ENCODE measurements at places on chromosomes 4 and X.

- no peak for DNase-seq
Observed at GRCh38 chrX:44267116-44267515, 76.4 kb downstream of the EFHC2 start.

DNA sequence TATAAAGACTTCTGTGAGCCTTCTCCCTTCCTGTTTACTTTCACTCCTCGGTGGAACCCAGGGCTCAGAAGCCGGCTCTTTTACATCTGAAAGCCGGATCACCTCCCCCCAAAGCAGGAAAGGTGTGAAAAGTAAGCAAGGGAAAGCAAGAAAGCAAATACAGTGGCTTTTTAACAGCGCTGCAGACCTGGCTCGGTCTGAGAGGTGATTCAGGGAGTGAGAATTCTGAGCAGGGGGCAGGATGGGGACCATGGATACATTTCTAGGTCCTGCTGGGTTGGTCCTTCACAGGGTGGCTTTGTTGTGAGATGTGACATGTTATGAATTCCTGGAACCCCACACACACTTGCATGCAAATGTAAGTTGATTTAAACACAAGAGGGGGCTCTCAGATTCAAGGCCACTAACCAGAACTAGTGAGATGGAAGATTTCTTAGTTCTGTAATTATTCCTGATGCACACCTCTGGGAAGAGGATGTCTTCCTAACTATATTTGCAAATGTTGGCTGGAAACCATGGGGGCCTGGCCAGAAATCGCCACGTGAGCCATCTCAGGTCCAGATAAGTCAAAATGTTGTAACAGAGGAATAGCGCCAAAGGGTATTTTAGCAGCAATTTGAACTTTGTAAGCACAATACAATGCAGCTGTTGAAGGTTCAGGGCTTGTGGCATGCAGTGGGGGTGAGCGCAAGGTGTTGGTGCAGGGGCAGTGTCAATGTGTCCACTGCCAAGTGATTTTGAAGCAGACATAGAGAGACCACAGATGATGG, 670.1 kb upstream of the LCORL start:
- DNase-seq, result no peak

- no peak for DNase-seq
Observed at GRCh38 chr4:94304365-94304971, 38.2 kb downstream of the HPGDS start.

- no peak for DNase-seq
Observed at GRCh38 chr4:189285377-189285776, 655.3 kb upstream of the FRG1 start.

GRCh38 chr4:6290769-6291547, 21.3 kb downstream of the WFS1 start:
- no peak for DNase-seq

DNA sequence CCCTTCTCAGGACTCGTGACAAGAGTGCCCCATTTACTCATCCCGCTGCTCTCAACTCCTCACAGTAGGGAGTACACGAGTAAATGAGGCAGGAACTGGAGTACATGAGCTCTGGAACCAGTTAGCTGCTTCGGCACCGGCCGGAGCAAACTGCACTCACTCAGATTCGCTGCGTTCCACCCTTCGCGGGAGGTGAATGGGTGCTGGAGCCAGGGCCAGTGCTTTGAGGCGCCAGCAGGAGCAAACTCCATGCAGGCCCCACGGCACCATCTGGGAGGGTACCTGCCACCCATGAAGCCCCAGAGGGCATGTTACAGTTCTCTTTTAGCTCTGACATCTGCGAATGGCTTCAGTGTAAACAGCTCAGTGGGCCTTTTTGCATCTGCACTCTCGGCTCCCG, 315.5 kb upstream of the GK2 start:
- no peak for DNase-seq

DNA sequence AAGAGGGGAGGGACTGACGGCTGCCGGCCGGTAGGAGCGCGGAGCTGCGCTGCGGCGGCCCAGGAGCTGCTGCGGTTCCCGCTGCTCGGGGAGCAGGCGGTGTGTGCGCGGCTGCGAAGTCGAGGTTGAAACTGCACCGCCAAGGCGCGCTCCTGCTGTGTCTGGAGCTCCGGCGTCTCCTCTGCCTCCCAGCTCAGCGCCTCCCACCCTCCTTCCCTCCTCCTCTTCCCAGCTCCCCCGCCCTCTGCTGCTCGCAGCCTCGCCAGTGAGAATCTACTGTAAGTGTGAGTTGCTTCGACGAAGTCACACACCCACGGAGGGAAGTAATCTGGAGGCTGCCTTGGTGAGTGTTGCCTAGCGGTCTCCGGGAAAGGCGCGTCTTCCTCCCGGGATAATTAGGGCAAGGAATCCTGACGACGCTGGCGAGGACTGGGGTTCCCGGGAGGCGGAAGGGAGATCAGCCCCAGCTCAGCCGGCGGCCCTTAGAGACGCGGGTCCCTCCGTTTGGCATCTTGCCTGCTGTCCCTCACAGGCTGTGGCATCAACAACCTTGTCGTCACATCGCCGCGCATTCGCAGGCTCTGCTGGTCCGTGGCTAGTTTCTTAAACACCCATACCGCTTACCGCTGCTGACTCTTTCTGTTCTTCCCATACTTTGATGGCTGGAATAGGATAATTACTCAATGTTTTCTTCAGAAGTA, at the start of gene EPHA5:
Gene EPHA5, minus strand, starts transcription at position 159 of the 701 bp plus-strand sequence. CDS start 747 bp downstream, outside the sequence.
- no peak for DNase-seq

DNA sequence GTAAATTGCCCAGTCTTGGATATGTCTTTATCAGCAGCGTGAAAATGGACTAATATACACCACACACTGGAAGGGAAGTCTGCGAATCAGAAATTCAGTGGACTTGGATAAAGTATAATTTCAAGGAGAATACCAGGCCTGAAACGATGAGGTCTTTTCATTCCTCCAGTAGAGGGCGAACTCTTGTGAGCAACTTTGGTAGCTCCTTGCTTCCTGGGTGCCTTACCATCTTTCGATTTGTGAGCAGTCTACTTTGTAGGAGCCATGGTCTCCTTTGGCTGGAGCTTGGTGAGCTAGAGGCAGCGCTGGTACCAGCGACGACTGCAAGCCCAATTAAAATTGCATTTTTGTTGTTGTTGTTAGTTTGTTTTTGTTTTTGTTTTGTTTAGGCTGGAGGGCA, 791.9 kb downstream of the FAT4 start:
- no peak for DNase-seq

DNA sequence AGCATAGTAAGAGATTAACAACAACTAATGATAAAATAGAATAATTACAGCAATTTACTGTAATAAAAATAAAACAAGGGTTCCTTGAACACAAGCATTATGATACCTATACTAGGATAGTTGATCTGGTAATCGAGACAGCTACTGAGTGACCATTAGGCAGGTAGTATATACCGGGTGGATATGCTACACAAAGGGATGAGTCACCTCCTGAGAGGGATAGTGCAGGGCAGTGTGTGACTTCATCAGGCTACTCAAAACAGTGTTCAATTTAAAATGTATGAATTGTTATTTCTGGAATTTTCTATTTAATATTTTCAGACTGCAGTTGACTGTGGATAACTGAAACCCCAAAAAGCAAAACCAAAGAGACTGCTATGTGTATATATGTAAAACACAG, 9.7 kb upstream of the ANTXR2 start:
- no peak for DNase-seq

GRCh38 chr4:88447371-88448095, 9.4 kb upstream of the HERC5 start:
- DNase-seq, result no peak

DNA sequence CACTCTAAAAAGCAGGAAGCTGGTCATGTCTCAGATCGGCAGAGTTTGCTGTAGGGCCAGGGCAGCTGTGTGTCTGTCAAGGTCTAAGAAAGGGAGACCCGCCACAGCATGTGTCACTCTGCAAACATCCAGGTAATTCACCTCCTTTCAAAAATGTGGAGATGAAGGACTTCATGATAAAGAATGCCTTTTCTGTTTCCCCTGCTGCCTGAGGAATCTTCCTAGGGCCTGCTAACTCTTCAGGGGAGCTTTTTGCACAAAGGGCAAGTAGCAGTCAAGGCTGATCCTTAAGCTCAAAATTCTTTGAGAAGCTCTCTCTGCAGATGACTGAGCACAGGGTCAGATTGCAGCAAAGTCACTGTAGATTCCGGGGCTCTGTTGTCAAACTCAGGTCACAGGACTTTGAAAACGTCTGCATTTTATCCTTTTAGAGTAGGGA, 21.1 kb downstream of the RASL11B start:
- DNase-seq, result no peak

DNA sequence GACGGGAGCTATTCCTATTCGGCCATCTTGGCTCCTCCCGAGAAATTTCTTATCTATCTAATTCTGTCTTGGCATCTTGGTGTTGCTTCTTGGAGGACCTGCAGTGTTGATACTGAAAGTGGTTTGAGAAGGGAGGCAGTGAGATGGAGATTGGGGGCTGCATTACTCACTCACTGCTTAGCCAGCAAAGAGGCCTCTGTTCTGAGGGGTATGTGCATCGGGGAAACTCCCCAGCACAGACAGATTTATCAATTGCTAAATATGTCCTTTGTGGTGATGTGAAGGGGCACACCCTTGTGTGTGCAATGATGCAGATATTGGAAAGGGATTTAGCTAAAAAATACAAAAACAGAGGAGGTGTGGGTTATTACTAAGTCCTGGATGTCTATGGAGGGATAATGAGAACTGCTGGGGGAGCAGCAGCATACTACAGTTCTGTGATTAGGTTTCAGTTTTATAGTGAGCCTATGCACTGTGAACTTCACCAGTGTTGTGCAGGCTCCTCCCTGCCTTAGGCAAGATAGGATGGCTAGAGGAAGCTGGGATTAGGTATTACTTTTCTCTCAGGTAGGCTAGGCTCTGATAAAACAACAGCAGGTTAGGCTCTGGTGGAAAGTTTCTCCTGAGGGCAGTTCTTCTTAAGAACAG, 279.0 kb downstream of the HS3ST1 start:
- no peak for DNase-seq

DNA sequence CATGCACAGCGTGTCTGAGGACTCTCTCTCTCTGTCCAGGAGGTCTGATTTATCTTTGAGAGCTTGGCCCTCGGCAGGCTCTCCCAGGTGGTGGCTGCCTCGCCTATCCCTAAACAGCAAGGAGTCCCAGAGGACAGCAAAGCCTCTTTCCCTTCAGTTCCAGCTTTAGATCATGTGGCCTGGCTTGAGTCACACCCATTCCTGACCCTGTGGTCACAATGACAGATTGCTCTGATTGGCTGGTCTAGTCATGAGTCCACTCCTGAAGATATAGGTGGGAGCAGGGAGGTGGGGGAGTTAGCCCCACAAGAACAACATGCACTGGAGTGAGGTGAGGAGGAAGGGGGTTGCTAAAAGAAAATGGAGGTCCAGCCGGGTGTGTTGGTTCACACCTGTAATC, 12.1 kb upstream of the PORCN start:
- DNase-seq, result no peak

DNA sequence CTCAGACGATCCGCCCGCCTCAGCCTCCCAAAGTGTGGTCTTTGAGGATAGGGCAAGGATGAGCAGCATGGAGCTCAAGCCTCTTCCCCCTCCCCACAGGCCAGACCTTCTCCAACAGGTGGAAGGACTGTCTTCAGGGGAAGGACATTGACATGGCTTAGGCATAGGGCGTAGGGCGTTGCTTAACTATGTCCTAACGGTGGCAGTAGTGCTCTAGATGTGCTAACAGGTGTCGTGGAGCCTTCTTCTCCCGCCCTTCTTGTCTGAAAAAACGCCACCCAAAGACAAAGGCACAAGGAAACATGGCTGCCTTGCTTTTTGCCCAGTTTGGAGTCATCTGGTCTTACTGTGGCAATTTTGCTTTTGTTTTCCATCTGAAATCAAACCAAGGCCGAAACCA, 219.8 kb downstream of the OR13H1 start:
- no peak for DNase-seq

DNA sequence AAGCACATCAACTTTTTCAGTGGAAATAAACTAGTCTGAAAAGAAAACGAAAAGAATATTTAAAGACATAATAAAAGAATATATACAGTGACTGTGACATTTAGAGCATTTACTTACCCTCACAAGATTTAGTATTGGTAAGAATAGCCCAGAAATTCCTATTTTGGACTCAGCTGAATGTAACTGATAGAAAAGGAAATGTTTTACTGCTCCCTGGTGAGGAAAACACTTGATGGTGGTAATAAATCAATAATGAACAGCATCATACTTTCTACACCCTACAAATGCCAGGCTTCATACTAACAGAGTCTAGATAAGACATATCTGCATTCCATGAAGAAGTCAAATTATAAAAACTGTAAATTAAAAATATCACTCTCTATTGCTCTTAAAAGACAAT, 753.5 kb upstream of the PCDH10 start:
- DNase-seq, result no peak

- DNase-seq, result no peak
Observed at GRCh38 chr4:4533461-4534169, 8.2 kb downstream of the STX18 start.

DNA sequence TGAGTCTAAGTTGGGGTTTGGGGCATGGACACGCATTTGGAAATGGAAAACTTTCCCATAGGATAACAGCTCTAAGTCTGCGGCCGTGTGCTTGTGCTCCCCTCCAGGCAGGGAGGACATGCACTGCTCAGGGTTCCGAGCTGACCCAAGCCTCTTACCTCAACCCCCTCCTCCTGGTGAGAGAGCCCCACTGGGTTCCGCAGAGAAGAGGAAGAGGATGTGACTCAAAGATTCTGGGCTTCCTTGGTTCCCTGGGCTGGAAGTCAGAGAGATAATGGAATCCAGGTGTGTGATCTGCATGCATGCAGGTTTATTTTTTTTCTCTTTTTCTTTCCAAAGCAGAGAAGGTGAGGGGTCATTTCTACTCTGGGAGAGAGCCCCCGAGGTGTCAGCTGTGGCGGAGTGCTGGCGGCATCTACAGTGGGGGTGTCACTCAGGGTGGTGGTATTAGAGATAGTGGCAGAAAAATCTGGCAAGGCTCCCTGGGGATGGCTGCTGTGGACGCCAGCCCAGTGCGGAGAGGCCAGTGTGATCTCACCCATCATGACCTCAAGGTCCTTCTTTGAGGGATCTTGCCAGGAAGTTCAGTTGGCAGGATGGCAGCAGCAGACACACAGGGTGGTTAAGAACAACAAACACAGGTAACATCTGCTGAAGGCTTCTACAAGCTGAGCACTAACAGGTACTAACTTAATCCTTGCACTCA, 168.7 kb upstream of the HAND2 start:
- DNase-seq, result no peak

- DNase-seq, result no peak
Observed at GRCh38 chr4:87974856-87975462, 555 bp upstream of the SPP1 start.

DNA sequence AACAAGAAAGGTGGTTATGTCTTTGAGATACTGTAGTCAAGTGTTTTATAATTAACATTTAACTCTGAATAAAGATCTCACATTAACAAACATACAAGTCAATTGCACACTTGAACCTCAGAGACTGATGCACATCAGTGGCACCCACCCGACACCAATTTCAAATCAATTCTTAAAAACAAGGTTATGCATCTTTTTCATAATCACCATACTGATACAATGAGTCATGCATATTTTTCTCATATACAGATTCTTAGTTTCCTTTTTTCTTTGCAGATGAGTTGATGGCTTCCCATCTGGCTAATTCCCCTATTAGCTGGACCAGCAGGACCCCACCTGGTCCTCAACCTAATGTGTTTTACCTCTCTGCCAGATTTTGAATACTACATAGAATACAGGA, 136.2 kb upstream of the RPL34 start:
- no peak for DNase-seq

- no peak for DNase-seq
Observed at GRCh38 chrX:98068024-98068580, 1184.4 kb downstream of the RPA4 start.

Data from stimulated activated CD4-positive, alpha-beta T cell treated with anti-CD3 and anti-CD28 coated beads, Interleukin-1b, Interleukin-23, amount 100 ng/mL, for 1 hour (primary cell).